ENCODE measurements at places on chromosomes 3 and 15.

DNA sequence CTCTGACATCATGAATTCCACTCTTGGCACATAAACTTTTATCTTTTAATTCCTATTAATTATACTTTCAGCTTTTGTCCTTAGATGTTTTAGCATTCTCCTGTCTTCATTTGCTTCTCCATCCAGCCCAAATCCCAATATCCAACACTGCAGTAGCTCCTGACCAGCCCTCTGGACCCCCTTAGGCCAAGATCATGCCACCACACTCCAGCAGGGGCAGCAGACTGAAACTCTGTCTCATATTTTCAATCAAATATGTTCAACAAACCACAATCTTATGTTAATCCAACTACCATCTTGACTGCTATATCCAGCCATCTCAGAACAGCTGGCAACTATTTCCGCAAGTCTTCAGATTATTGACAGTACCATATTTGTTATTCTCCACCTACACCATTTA lies 315.8 kb upstream of the ROBO2 start:
- no peak for DNase-seq

DNA sequence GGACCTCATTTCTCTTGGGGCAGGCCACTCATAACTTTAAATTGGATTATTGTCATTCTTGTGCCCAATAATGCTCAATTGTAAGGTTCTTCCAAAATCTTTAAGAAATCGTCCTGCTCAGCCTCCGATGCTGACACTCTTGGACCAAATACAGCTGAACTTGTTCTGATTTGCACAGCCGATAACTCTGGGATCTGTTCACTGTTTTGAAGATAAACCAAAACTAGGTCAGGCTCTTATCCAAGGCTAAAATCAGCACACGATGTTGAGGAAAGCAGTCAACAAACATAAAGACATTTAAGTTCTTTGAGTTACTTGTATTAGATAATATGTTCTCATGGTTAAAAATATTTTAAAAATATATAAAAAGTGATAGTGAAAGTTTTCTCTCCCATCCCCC lies 52.0 kb upstream of the NEO1 start:
- no peak for DNase-seq

DNA sequence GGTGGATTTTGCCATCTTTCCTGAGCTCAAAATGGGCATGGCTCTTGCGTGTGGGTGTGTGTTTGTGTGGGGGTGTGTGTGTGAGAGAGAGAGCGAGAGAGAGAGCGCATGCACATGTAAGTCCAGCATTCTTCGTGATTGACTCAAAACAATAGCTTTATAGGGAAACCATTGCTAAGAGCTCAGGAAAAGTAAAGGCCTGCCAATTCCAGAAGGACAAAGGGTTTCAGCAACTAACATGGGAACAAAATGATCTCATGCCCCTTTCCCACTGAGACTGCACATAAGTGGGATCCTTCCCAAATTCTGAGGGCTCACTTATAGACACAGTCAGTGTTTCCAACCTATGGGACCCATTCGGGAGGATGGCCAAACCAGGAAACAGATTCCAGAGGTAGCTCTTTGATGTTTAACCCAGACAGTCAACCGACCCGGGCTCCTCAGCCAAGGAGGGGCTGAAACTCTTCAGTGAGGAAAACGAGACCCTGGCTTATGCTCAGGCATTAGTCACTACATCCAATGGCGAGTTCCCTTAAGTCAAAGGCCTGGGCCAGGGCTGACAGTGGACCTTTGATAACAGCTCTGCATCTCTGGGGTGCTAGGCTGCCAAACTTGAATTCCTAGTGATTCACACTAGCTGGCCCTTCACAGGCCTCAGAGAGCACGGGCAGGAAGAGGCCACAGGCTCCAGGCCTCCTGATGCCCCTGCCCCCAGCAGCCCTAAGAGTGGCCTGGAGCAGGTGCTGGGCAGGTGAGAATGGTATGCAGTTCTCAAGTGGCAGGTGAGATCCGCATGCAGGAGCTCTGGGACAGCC lies 305.0 kb upstream of the C2CD4B start:
- DNase-seq = no peak

- no peak for DNase-seq
Measured at GRCh38 chr3:9022305-9023225, 59.3 kb upstream of the RAD18 start.

GRCh38 chr3:57890874-57891273 lies 117.3 kb upstream of the FLNB start:
- no peak for DNase-seq

DNA sequence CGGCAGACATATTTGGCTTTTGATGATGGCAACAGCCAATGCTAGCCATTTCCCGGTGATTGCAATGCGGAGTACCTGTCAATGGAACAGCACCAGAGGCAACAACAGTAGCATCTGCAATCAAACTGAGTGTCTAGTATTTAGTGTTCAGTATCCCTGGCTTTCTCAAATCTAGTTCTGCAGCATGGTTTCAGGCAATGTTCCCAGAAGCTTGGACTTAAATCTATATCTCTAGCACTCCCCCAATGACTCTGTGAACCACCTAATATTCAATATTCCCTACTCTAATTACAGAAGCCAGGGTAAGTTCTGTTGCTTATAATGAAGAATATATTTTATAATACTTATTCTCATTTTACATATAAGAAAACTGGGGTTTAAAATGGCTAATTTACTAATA lies 48.2 kb downstream of the TBL1XR1 start:
- DNase-seq = no peak

DNA sequence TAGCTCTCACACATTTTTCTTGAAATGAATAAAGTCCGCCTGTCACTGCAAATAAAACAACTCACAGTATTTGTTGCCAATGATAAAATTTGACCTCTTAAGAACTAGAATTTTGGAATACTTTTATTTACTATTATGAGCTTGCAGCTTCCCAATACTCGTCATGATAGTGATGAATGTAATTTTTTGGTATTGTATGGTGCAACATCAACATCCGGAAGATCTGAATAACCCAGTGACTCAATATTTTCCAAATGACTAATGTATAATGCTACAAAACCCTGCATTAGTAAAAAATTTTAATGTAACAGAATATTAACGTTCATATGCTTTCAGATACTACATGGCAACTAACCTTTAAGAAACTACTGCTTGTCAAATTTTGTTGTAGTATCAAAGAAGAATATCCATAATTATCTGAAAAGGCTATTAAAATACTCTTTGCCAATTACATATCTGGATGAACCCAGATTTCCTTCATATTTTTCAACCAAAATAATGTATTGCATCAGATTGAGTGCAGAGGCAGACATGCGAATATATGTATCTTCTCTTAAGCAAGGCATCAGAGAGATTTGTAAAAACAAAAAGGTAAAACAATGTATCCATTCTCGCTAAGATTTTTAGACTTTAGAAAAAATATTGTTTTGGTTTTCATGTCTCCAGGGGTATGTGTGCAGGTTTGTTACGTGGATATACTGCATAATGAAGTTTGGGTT lies 95.3 kb downstream of the IGF2BP2 start:
- no peak for DNase-seq

- DNase-seq = no peak
Measured at GRCh38 chr3:88090681-88091080, 31.6 kb downstream of the ZNF654 start.

DNA sequence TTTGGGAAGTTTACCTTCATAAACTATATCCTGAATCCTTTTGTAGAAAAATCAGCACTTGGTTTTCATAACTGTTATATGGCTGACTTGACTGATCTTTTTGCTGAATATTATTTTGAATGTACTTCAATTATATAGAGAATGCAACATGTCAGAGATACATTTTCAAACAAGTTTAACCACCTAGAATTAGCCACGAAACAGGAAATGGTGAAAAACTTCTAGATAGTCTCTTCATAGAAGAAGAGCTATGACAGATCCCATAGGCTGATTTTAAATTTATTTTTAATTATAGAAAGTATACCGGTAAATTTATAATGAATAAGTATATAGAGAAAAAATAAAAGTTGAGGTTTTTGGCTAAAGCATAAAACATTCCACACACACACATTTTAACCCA lies 436.8 kb upstream of the DPPA4 start:
- DNase-seq = no peak

GRCh38 chr3:126482503-126483255 lies 7.0 kb upstream of the ZXDC start:
- no peak for DNase-seq

GRCh38 chr15:65818927-65819562 lies 27.0 kb upstream of the DENND4A start:
- DNase-seq = no peak

DNA sequence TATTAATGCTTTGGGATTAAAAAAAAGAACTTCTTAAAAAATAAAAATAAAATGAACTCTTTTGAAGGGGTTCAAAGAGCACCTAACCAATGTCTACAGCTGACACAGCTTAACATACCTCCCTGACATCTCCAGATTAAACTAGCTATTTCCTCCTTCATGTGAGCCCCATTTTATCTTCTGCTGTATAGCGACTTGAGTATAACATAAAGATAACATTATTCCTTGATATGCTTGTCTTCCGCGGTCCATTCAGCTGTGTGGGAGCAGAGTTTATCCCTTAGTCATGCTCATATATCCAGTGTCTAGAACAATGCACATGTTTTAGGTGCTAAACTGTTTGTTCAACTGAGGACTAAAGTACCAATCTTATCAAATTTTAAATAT lies 7.8 kb upstream of the CHRM5 start:
- no peak for DNase-seq

- DNase-seq = no peak
Measured at GRCh38 chr3:41102053-41102556, 97.2 kb upstream of the CTNNB1 start.

- DNase-seq = no peak
Measured at GRCh38 chr3:137514853-137515252, 249.3 kb upstream of the SOX14 start.

GRCh38 chr3:56844536-56844935 lies 42.8 kb upstream of the ARHGEF3 start:
- no peak for DNase-seq

DNA sequence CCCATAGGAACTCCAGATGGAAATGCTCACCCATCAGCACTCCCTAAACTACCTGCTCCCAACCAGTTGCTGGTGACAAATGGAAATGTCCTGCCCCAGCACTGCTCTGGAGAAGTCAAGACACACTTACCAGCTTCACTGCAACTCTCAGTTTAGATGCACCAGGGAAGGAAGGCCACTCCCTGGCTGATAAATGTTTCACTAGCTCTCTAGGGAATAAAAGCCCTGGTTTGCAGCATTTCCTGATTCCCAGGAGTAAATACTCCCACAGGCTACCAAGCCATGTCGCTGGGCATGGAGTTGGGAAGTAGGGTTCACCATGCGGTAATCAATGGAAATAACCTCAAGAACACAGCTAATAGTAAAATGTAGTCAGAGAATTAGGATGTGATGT lies 112.0 kb upstream of the NEO1 start:
- no peak for DNase-seq

- DNase-seq = no peak
Measured at GRCh38 chr3:65664931-65665330, 373.8 kb downstream of the MAGI1 start.

DNA sequence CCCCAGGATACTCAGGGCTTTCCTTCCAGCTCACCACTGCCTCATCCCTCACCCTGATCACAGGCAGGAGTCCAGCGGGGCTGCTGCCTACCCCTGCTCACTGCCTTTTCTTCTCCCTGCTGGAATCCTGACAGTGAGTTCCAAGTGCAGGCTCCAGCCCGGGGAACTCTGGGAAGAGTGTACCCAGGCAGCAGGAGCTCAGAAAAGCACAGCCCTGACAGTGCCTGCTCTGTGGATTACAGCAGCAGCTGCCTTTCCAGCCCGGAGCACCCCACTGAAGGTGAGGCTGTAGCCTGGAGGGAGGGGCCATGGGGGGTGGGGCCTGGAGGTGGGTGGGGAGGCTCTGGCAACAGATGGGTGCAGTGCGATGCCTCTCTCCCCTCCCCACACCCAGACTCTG lies 6.1 kb upstream of the JMJD7 start:
- DNase-seq = no peak

- DNase-seq = no peak
Measured at GRCh38 chr3:71629711-71630110, 46.2 kb upstream of the FOXP1 start.

DNA sequence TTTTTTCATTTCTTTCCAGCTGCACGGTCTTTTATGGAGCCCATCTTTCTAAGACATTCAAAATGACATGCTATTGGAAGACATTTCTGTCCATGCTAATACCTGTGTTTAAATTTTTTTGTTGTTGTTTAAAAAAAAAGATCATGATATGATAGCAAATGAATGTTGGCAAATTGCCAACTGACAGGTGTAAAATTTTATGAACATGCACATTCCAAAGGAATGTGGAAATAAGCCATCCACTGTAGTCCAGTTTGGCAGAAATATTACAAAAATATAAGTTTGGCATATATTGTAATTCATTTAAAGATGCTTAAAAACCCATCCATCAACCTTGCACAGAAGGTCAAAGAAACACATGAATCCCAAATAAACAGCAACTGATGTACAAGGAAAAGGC lies 75.6 kb upstream of the WNT5A start:
- DNase-seq = no peak

- no peak for DNase-seq
Measured at GRCh38 chr3:66490214-66490613, 10.6 kb downstream of the LRIG1 start.

GRCh38 chr3:23859012-23859743 lies 53.4 kb downstream of the UBE2E1 start:
- no peak for DNase-seq

DNA sequence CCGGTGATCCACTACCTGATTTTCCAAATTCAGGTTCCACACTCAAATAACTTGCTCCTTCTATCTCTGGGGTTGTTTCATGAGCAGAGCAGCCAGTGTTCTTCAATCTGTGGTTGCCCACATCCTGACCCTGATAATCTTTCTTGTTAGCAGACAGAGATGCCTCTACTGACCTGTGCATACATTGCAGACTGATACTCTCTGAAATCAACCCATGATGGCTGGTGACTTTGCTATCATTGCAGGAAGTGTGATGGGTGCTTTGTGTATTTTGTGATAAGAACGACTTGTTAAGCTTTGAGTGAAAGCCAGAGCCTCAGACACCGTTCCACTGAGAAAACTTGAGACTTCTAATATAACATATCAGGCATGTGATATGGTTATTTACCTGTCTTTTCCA lies 39.9 kb downstream of the GATM start:
- no peak for DNase-seq

- no peak for DNase-seq
Measured at GRCh38 chr3:119808244-119808643, 26.3 kb downstream of the NR1I2 start.

GRCh38 chr15:34501131-34501530 lies 63.5 kb upstream of the GOLGA8A start:
- no peak for DNase-seq

DNA sequence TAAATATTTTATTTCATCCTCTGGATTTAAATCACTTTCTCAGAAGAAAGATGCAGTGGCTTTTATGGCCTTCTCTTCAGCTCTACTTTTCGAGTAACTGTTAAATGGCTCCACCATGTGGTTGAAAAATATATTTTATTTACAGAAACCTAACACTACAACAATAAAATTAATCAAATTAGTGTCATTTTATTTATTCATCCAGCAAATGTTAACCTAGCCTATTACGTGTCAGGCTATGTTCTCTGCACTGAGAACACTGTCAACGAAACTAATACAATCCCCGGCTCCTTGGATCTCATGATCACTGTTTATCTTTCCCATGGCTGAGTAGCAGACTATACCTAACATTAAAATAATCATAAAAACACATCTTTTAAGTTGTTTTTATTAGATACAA lies 148.0 kb upstream of the OSTN start:
- DNase-seq = no peak

Measured in stimulated activated naive CD8-positive, alpha-beta T cell treated with anti-CD3 and anti-CD28 coated beads, Interleukin-15, amount 100 ng/mL, for 72 hours (primary cell).